Kidney glomerular epithelial cell (primary cell): ENCODE measurements at places on chromosomes 7 and 10.

DNA sequence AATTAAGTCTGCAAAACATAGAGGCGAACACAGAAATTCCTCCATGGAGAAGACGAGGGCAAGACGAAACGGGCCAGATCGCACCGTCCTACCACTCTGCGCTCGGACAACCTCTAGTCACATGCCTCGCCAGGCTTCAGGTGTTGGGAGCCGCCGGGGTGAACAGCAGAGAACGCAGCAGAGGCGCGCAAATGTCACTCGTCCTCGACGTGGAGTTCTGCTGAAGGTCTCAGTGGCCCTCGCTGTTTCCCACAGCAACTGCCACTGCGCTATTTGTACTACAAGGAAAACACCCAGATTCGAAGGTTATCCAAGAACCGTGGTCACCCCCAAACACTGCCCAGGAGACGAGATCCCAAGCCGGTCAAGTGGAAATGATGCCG lies 9.2 kb downstream of the CTBP2 start:
- DNase-seq: no peak

DNA sequence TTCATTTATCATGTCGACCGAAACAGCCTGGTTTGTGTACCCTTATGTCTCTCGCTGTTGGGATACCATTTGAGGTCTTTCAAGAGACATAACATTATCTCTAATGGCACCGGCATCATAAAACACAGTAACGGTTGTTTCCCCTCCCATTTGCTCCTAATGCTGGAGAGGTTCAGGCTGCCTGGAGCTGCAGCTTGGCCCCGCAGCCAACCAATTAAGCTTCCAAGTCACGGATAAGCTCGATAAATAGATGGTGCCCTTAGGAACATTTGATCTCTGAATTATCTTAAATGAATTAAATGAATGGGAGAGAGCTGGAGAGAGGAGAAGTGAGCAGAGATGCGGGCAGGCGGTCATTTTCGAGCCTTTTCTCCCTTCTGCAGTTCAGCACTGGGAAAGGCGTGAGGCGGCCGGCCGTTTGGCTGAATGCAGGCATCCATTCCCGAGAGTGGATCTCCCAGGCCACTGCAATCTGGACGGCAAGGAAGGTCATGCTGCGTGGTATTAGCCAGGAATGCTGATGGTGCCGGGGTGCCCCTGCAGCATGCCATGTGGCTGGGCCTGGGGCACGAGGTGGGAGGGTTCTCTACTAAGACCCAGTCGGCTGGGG lies 12.6 kb downstream of the CPA4 start:
- DNase-seq: no peak

DNA sequence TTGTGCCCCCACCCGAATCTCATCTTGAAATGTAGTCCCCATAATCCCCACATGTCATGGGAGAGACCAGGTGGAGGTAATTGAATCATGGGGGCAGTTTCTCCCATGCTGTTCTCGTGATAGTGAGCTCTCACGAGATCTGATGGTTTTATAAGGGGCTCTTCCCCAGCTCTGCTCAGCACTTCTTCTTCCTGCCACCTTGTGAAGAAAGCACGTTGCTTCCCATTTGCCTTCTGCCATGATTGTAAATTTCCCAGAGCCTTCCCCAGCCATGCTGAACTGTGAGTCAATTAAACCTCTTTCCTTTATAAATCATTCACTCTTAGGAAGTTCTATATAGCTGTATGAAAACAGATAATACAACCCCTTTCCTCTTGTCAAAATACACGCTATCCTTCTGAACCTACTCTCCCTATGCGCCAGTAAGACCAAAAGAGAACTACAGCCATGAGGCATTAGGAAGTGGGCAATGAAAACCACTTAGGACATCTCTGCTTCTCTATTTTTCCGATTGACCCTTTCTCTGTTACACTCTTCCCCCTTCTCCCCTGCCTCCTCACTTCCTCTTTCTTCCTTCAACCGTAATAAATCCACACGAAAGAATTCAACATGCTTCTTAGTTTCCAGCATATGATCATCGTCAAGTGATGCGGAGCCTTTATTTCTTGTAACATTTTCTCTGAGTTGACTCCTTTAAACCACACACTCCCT lies 101.2 kb upstream of the WDR11 start:
- DNase-seq: no peak

- DNase-seq: no peak
Observed at GRCh38 chr7:72298091-72298490, 114.0 kb downstream of the CALN1 start.

GRCh38 chr10:90916392-90917237 lies 4.3 kb downstream of the ANKRD1 start:
- no peak for DNase-seq

GRCh38 chr7:100472854-100473499 lies 6.0 kb downstream of the TSC22D4 start:
- peak; percentile 24 for DNase-seq

DNA sequence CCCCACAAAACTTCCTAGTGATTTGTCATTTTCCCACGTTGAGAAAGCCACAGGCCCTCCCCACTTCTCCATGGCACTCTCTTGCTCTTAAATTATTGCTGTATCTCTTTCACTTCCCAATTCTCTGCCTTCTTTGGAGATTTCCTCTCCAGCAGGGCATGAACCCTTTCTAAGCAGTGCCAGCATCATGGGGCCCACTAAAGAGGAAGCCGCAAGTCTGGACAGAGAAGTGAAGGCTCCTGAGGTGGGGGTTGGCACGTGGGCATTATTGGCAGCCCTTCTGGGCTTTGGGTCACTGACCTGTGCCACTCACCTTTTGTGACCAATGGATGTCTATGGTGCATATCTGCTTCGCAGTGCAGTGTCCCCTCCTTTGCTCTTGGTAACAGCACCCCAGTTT lies 97.7 kb upstream of the TCF7L2 start:
- DNase-seq: no peak

GRCh38 chr7:1008733-1009363 lies 25.9 kb downstream of the CYP2W1 start:
- DNase-seq: no peak

GRCh38 chr7:44808914-44809393 lies 12.5 kb downstream of the PPIA start:
- DNase-seq: no peak

DNA sequence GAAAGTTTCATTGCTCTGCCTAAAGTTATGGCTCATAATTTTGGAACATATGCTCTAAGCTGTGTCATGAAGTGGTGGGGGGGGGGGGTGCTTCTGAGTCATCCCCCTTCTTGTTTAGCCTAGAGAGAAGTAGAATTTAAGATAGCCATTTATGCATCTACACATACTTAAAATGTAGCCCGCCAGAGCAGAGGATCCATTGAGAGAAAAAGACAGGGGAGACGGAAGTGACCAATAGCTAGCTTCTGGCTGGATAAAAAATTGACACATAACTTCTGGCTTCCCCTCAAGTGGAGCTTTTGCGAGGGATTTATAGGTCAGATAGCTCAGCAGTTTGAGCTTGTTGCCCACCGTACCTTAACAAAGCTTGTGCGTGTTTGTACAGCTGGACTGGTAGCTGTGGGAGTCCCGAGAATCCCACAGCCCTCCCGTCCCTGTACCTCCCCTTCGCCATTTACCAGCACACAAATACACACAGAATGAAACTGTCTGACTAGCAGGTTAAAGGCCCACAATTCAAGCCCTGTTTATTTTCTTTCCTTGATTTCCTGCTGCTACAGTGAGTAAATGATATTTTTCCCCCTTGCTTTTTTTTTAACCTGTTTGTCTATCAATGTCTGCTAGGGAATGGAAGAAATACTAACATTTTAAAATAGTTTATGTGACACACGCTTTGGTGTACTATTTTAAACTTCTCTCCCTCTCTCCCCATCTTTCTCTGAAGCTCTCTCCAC lies 232.6 kb upstream of the FERD3L start:
- DNase-seq: no peak

GRCh38 chr10:18822156-18822555 lies 162.9 kb downstream of the ARL5B start:
- DNase-seq: no peak

GRCh38 chr7:66602159-66602558 lies 26.5 kb upstream of the KCTD7 start:
- DNase-seq: no peak

DNA sequence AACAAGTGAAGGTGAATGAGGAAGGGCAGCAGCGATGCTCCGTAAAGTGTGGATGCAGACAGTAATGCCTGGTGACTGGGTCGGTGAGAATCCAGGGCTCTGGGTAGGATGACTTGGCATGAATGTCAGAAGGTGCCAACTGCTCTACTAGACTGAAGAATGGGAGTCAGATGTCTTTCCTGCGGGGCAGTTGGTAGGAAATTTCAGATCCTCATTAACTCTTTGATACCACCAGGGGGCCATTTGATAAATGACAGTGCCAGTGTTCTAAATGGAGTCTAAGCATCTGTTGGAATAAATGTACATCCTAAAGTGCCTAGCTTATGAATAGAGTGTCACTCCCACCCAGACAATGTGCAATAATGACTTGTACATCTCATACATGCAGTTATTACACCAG lies 462.0 kb downstream of the GRM8 start:
- no peak for DNase-seq

- no peak for DNase-seq
Observed at GRCh38 chr7:2225336-2225735, 7.4 kb downstream of the MAD1L1 start.

DNA sequence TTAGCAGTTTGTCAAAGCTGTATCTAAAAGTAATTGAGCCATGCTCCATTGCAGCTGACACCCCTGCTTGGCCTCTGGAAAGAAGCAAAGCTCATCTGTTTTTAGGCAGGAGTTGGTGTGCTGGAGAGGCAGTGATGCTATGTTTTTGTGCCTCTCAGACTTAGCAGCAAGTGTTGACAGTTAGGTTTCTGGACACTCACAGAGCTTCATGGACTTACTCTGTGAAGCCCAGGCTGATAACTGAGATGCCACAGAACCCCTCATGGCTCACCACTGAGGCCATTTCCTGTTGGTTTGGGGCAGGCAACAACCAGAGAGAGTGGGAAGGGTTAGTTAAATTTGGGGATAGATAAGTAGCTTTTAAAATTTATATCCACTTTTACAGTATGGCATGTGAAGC lies 59.8 kb downstream of the BTAF1 start:
- no peak for DNase-seq

- peak; percentile 43 for DNase-seq
Observed at GRCh38 chr7:20744954-20745446, 41.7 kb downstream of the SP8 start.

- peak; percentile 60 for DNase-seq
Observed at GRCh38 chr10:102117391-102118159, 2.6 kb downstream of the LDB1 start.

- no peak for DNase-seq
Observed at GRCh38 chr10:86446987-86447386, 74.6 kb downstream of the WAPL start.

- peak; percentile 52 for DNase-seq
Observed at GRCh38 chr7:50807026-50807730, 24.5 kb upstream of the GRB10 start.

DNA sequence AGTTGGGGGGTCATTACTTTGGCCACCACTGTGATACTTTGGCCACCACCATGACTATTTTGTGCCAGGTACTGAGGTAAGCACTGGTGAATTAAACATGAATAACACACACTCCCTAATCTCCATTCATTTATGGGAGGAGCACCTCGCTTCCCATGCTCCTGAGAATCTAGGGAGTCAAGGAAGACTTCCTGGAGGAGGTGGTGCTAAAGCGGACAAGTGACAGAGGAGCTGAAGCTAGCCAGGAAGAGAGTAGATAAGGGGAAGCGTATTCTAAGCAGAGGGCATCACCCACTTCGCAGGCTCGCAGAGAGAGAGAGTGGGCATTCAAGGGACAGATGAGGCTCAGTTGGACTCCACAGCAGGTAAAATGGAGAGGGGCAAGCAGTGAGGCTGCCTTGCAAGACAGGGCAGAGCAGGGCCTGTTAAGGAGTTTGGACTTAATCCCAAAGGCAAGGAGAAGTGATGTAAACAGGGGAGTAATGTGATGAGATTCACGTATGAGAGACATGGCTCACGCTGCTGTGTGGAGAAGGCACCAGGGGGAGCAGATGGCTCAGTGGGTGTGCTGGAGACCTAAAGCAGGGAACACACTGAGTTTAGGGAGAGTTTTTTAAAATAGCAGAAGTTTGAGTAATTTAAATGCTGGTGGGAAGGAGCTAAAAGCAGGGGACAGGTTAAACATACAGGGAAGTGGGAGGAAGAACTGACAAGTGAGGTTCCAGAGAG lies 21.3 kb upstream of the TMEM248 start:
- no peak for DNase-seq
